ENCODE measurements at places on chromosomes 5 and 9. TPM values are rescaled to one million over a fixed set of nuclear protein-coding genes. Genes with fewer than 3 reads are reported as not detected.

The PCDHB7 gene
- total RNA-seq = 1.6 TPM

GRCh38 chr9:118318770-118319431 is 614.7 kb downstream of the TLR4 start:
- DNase-seq = no peak

GRCh38 chr5:5313101-5313635 is 109.3 kb upstream of the ICE1 start:
- DNase-seq = no peak

The NRG2 gene
- 5.7 TPM for total RNA-seq

GRCh38 chr9:99057665-99058625 is 47.0 kb upstream of the TGFBR1 start:
- no peak for DNase-seq

- no peak for DNase-seq
Observed at GRCh38 chr5:149114403-149115312, 26.6 kb upstream of the ABLIM3 start.

GRCh38 chr5:141373673-141374317 is at the start of gene PCDHGA6:
TSS of gene PCDHGA6 (plus strand) at chr5:141373891. CDS start at chr5:141374084, 193 bp downstream.
- peak; percentile 67 for DNase-seq

GRCh38 chr5:53327811-53328334 is 152.6 kb upstream of the FST start:
- no peak for DNase-seq

DNA sequence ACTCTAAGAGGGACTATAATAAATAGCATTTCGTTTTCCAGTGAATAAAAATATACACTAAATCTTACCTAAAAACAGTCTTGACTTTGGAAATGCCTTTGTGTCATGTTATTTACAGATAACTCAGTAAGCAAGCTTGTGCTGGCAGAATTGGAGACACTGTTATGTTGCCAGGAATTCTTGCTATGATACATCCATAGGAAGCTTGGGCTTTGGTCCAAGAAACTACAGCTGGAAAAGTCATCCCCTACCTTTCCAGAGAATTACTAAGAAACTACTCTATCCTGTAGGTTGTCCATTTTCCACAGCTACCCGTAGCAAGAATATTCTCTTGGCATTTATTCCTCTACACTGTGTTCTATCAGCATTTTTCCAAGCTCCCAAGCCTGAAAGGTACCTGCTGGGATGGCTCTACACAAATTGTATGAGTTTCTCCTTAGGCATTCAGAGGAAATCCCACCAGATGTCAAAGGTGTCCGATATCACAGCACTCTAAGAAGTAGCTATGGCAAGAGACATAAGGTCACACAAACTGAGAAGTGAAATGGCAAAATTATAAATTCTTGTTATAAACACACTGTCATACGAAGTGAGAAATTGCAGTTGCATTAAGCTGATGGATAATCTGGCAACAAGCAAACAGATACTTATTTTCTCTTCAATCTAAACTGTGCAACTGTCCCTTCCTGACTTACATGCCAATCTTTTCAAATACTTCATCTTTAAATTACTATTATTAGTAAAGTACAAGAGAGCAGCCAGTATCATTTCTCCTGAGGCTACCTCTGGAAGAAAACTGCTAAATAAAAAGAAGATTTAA is 68.5 kb downstream of the MCTP1 start:
- no peak for DNase-seq

The TAL2 gene
- not detected for total RNA-seq

The SYK gene
- 26.7 TPM for total RNA-seq

The AGXT2 gene
- not detected for total RNA-seq

The AOPEP gene
- 28.7 TPM for total RNA-seq

GRCh38 chr9:137175345-137175961 is 3.6 kb upstream of the TMEM210 start:
- DNase-seq = no peak

The SLCO4C1 gene
- 0.58 TPM for total RNA-seq

- DNase-seq = no peak
Observed at GRCh38 chr9:86303316-86303975, 21.1 kb upstream of the ISCA1 start.

The IFNA10 gene
- total RNA-seq = not detected

The LCN15 gene
- total RNA-seq = 0.32 TPM

GRCh38 chr5:56026863-56027300 is 32.1 kb upstream of the IL6ST start:
- no peak for DNase-seq

DNA sequence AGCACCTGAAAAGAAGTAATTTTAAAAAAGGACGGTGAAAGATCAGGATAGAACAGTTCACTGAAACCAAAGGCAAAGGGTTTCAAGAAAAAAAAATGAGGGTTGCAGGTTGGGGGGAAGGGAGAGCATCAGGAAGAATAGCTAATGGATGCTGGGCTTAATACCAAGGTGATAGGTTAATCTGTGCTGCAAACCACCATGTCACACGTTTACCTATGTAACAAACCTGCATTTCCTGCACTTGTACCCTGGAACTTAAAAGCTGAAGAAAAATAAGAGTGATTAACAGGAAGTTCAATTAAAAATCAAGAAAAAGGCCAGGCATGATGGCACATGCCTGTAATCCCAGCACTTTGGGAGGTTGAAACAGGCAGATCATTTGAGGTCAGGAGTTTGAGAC is 44.1 kb upstream of the RNF38 start:
- no peak for DNase-seq

DNA sequence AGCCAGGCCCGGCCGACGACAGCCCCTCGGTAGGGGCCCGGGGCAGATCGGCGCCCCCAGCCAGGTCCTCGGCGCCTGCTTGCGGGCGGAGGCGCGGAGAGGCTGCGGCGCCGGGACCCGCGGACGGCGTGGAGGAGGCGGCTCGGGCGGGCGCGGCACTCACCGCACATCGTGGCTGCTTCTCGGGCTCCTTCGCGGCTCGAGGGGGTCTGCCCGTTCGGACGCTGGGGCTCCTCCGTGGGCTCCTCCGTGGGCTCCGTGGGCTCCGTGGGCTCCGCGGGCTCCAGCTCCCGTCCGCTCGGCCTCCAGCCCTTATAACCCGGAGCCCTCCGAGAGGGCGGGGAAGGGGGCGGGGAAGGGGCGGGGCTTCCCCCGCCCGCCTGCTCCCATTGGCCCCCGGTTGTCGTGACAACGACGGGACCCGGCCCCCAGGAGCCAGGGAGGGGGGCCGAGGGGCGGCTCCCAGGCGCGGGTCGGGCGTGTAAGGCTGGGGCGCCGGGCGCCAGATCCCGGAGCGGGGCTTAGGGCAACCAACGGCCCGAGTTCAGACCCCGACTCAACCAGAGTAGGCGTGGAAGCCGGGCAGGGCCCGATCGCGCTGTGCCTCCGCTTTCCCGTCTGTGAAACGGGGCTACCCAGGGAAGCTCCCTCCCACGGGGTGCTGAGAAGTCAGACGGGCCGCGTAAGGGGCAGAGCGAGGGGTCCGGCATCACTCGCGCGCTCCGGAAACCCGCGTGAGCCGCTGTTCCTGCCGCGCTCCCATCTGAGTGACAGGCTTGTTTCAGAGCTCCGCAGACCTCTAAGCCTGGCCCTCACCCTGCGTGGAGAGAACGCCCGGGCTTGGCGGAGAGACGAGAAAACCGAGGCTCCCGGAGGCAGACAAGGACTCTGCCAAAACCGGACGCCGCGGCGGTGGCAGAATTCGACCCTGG is at the start of gene GFPT2:
GFPT2 (minus strand) TSS at position 289 of the 932 bp plus-strand sequence; CDS start at position 170, 119 bp downstream.
- DNase-seq = no peak

- DNase-seq = no peak
Observed at GRCh38 chr5:68817632-68818031, 276.2 kb upstream of the SLC30A5 start.

DNA sequence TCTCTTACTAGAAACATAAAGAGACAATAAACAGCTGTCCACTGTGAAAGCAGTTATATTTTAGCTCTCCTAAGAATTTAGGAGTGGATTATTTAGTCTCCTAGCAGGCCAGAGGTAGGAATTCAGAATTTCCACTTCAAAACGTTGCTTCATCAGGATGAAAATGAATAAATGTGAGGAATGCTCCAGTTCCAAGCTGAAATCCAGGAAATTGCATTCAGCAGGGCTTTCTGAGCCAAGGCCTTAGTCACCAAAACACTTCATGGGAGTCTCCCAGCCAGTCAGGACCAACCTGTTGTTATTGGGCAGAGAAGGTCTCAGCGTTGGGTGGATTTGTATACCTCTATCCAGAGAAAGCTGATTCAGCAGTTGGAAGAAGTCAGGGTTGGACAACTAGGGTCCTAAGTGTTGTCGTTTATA is 1040.3 kb downstream of the TLE1 start:
- DNase-seq = no peak
